C1 segment of cervical spinal cord (tissue), 14 donors: ENCODE measurements at places on chromosomes 2 and 18.

GRCh38 chr2:38191516-38191915 lies 115.6 kb upstream of the CYP1B1 start:
- DNase-seq = no peak

DNA sequence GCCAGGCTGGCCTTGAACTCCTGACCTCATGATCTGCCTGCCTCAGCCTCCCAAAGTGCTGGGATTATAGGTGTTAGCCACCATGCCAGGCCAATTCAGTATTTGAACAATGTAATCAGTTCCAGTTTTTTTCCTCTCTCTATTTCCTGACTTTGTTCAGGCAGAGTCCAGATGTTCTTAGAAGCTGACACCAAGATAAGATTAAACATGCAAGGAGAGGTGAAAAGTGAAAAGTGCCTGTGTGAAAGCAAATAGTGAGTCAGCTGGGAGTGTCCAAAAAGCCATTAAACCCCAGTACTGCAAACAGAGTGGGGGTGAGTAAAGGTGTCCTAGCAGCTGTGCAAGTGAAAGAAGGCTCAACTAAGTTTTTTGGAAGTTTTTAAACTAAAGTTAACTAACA lies 231.5 kb downstream of the PTH2R start:
- DNase-seq = no peak

- DNase-seq = no peak
These were observed 12.1 kb upstream of the C18orf32 start for GRCh38 chr18:49499046-49499637.

DNA sequence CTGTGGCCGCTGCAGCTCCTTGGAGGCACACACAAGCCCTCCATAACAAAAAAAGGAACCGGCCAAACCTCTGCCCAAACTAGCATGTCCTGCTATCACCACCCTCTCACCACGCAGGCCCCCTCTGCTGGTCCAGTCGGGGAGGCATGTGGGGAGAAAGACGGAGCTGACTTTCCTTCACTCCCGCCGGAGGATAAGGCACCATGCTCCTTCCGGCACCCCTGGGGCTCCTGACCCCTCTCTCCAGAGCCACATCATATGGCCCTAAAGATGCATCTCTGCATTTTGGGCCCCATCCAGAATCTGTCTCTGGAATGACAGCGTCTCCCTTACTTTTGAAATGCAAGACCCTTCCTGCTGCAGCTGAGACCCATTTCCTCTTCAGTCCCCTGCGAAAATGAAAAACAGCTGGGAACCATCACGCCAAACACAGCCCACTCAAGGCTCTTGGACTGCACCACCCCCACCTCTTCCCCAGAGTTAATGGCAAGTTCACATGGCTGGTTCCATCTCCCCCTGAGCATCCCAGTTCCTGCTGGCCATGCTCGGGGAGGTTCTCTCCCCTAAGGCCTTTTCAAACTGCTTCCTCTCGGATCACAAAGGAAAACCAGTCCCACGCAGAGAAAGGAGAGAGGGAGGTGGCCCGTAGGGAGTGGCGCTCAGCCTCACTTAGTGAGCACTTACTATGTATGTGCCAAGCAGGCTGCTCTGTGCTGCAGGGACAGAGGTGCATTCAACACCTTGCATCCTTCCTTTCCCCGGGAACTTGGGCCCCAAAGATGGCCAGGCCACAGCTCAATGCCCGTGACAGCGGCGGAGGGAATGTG lies 35.2 kb upstream of the MLPH start:
- no peak for DNase-seq

- DNase-seq = no peak
These were observed 167.4 kb upstream of the RAB6C start for GRCh38 chr2:129812071-129812470.

- DNase-seq = no peak
These were observed 89.7 kb upstream of the CXCR4 start for GRCh38 chr2:136207665-136208064.

DNA sequence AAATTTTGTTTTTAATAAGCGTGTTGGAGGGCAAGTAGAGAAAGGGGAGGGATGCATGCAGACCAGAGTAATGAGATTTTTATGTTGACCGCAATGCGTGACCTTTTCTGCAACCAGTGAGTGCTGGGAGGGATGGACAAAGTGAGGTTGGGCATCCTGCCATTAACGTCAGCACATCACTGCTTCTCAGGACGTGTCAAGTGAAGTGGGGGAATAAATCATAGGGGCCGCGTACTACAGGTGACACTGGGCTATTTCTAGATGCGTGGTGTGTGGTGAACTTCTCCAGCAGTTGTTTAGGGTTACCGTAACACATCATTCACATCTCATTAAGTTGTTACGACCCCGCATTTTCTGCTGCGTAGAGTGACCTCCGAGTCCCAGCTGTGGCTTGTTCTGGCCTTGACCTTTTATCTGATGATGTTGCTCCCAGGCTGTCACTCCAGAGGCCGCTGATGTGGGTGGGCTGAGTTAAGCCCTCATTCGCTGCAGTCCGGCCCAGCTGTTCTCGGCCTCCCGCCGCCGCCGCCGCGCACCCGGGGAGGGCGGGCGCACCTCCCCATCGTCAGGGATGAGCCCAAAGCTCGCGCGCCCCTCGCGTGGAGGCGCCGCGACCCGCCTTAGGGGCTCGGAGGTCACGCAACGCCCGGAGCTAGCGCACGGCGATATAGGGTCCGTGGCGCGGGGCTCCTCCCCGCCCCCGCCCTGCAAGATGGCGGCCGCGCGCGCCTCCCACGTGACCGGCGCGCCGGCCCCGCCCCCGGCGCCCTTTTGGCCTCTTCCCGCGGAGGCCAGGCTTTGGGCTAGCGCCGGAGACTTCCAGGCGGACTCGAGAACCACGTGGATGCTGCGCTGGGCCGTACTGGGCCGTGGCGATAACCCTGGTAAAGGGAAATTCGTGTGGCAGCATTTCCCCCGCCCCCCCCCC lies 3.5 kb downstream of the ZCCHC2 start:
- peak; percentile 56 for DNase-seq

GRCh38 chr2:10392951-10393639 lies 55.0 kb downstream of the ODC1 start:
- no peak for DNase-seq

DNA sequence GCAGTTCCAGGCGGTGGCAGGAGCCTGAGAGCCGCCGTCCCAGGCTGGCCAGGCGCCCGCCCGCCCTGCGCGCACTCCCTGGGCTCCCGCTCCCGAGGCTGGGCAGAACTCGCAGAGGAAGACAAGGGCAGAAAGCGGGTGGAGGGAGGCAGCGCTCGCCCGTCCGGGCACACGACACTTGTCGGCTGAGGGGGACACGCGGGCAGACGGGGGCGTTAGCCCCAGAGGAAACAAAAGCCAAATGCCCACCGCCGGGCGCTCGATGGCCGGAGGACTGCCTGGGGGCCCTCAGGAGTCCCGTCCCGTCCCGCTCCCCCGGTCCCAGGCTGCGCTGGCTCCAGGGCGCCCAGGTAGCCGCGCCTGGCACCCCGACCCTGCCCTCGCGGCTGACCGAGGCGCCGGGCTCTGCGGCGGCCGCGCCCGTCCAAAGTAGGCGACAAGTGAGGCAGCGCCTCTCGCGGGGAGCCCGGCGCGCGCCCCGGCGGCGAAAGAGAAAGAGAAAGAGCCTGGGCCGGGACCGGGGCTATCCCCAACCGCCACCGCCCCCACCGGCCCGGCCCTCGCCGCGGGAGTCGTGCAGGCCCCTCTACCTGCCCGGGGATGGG lies 491 bp downstream of the L3MBTL4 start:
- peak; percentile 63 for DNase-seq

GRCh38 chr2:42698940-42699339 lies 65.0 kb downstream of the OXER1 start:
- no peak for DNase-seq

DNA sequence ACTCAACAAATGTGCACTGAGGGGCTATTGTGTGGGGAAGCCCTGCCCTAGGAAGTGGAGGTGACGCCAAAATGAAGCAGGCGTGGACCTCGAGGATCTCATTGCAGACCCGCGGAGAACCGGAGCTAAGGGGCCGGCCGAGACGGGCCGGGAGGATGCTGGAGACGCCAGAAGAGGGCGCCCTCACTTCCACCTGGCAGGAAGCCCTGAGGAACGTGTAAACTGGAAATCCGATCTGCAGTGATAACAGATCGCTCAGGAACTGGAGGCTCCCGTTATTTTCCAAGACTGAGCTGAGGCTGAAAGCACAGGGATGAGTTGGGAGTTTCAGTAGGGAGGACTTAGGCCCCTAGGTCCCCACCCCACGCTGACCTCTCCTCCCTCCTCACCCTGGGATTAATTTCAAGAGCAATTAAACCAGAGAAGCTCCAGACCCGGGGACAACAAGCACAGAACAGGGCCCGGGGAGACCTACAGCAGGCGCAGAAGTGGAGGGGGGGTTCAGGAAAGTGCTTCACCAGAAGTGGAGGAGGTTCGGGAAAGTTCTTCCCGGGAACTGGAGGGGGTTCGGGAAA lies 7.7 kb upstream of the COL6A3 start:
- DNase-seq = no peak

DNA sequence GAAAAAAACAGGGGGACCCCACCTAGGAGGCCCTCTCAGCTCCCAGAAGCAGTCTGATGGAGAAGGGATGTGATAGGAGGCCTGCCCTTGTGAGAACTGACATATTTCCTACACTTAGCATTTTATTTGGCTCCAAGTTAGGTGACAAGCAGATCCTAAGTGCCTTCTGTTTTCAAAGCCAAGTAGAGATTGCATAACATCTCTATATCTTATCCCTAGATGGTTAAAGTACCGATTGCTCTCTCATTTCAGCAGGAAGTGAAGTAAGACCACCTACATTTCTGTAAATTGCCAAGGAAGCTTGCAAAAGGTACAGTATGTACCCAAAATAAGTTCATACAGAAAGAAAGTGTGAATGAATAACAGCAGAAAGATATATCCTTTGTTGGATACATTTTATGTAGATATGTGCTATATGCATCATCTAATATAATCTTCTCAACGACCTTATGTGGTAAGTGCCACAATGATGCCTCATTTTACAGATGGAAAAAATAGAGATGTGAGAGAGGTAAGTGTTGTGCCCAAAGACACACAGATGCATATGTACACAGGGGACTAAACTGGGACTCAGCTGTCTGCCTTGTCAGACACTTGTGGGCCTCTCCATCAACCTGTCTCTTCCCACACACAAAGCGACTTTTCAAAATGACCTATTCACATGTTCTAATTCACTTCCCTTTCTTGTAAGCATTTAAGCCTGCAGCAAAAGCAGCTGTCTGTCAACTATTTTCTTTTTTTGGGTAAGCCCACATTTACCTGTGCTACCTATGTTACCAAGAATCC lies 38.9 kb downstream of the DHRS9 start:
- no peak for DNase-seq
